ENCODE measurements at places on chromosomes 7 and 10. TPM values are rescaled to one million over a fixed set of nuclear protein-coding genes. Genes with fewer than 3 reads are reported as not detected.

LRRC72 gene
- total RNA-seq: not detected

TMEM270 gene
- total RNA-seq: not detected

CCL24 gene
- not detected for total RNA-seq

OR2F1 gene
- total RNA-seq: not detected

Data from pericardium fibroblast (primary cell).